ENCODE measurements at places on chromosomes 4 and X. TPM values are rescaled to one million over a fixed set of nuclear protein-coding genes. Genes with fewer than 3 reads are reported as not detected.

GRCh38 chr4:86769794-86770193 lies 79.4 kb downstream of the SLC10A6 start:
- no peak for DNase-seq

DNA sequence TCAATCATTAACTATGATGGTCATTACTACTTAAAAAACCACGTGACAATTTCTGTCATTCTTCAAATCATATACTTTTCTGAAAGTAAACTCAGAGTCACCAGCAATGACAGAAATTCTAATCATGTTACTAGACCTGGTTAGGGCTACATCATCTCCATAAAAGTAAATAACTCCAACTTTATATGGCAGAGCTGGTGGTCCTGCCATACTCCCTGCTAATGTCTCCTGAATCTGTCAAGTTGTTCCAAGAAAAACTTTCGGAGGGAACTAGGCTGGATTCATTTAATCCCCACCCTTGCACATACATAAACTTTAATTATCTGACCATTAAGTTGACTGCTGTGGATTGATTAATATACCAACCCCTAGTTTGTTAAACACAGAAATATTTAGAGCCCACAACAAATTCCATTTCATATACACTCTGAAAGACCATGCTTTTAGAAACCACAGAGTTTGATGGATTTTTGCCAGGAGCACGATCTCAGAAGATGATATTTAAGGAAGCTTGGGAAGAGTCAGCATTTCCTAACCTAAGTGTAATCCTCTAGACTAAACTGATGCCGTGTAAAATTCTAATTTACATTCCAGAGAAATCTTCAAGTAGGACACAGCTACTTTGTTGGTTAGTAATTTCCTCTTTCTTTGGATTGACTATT lies 577.0 kb downstream of the FAT4 start:
- DNase-seq: no peak

GRCh38 chr4:189834616-189835015 lies 106.1 kb upstream of the FRG1 start:
- DNase-seq: no peak

DNA sequence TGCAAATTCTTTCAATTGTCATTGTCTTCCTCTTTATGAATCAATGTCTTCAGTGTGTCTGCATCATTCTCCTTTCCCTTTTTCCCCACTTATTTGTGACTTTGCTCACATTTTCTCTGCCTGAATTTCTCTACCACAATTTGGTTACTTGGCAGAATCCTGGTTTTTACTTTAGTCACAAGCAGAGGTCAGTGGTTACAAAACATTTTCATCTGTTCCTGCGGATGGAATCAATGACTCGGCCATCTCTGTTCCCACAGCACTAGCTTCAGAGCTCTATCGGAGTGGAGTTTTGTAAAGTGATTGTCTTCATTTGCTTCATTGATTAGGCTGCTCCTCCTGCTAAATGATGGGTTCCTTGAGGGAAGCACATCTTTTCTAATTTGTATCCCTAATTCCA lies 501.3 kb upstream of the AADAT start:
- DNase-seq: no peak

GRCh38 chrX:152480269-152481212 lies 29.4 kb upstream of the GABRA3 start:
- DNase-seq: no peak

GRCh38 chr4:115851918-115852766 lies 738.7 kb upstream of the NDST4 start:
- DNase-seq: peak; percentile 48

- DNase-seq: no peak
These were observed 1.2 kb downstream of the CYTL1 start for GRCh38 chr4:5018096-5018495.

The BEX5 gene
- 4.2 TPM for total RNA-seq

The TGIF2LX gene
- total RNA-seq: not detected

The GDPD2 gene
- total RNA-seq: not detected

The TMEM255A gene
- not detected for total RNA-seq

The GPRASP1 gene
- total RNA-seq: 3.9 TPM

Measured in activated CD8-positive, alpha-beta T cell treated with anti-CD3 and anti-CD28 coated beads for 36 hours (primary cell).